Activated CD8-positive, alpha-beta T cell treated with anti-CD3 and anti-CD28 coated beads for 36 hours (primary cell): ENCODE measurements at places on chromosomes 5 and 9. TPM values are rescaled to one million over a fixed set of nuclear protein-coding genes. Genes with fewer than 3 reads are reported as not detected.

Gene TRIM36
- 0.72 TPM for total RNA-seq

Gene IL3
- 0.98 TPM for total RNA-seq

Gene FBP1
- 1.2 TPM for total RNA-seq

Gene CNTNAP3B
- total RNA-seq, result not detected

Gene LCN1
- not detected for total RNA-seq

Gene KCNV2
- not detected for total RNA-seq

Gene ELAVL2
- total RNA-seq, result not detected

Gene NR5A1
- total RNA-seq, result not detected

Gene DBH
- not detected for total RNA-seq

Gene CEP120
- total RNA-seq, result 28.3 TPM

Gene ZBED3
- total RNA-seq, result 5.2 TPM

Gene SPAAR
- total RNA-seq, result not detected

Gene GBGT1
- 4.1 TPM for total RNA-seq

Gene GABRP
- not detected for total RNA-seq

Gene MIER3
- total RNA-seq, result 12.8 TPM

Gene PCDHGA6
- not detected for total RNA-seq

Gene KCNN2
- total RNA-seq, result not detected

Gene AGXT2
- total RNA-seq, result not detected

Gene PPP2R2B
- total RNA-seq, result 0.56 TPM

Gene NIM1K
- 3.2 TPM for total RNA-seq

Gene CARTPT
- not detected for total RNA-seq

Gene NR6A1
- 1.1 TPM for total RNA-seq

Gene KCTD16
- 0.29 TPM for total RNA-seq
